ENCODE measurements at places on chromosomes 5 and 9.

DNA sequence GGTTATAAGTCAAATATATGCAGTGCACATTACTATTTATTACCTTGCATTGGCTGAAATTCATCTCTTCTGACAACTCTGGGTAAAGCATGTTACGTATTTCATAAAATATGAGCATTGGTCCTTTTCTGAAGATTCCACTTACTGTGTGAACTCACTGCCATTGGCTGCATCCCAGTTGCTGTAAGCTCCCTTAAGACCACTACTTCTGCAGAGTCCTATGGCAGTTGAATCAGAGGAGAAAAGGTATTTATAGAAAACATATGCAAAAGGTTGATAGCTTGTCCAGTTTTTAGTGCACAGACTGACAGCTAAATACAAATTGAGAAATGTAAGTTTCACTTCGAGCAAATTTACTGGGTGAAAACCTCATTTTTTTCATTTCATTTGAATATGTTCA, 394.6 kb upstream of the ARRDC3 start:
- DNase-seq, result no peak

- no peak for DNase-seq
Observed at GRCh38 chr5:56039985-56040384, 45.2 kb upstream of the IL6ST start.

- DNase-seq, result no peak
Observed at GRCh38 chr5:172031894-172032461, 25.5 kb upstream of the FBXW11 start.

DNA sequence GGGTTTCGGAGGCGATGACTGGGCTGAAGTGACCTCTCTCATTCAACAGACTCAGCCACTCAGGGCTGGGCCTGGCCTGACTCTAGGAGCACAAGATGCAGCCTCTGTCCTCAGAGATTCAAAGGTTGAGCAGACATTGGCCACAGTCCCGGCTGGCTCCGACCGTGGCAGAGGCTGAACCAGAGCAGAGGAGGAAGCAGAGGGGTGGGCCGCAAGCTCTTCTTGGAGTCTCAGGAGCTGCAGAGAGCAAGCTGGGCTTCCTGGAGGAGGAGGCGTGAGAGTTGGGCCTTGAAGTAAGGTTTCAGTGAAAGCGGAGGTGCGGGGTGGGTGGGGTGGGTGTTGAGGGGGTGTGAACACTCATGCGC, 37.6 kb downstream of the ALG2 start:
- DNase-seq, result no peak

DNA sequence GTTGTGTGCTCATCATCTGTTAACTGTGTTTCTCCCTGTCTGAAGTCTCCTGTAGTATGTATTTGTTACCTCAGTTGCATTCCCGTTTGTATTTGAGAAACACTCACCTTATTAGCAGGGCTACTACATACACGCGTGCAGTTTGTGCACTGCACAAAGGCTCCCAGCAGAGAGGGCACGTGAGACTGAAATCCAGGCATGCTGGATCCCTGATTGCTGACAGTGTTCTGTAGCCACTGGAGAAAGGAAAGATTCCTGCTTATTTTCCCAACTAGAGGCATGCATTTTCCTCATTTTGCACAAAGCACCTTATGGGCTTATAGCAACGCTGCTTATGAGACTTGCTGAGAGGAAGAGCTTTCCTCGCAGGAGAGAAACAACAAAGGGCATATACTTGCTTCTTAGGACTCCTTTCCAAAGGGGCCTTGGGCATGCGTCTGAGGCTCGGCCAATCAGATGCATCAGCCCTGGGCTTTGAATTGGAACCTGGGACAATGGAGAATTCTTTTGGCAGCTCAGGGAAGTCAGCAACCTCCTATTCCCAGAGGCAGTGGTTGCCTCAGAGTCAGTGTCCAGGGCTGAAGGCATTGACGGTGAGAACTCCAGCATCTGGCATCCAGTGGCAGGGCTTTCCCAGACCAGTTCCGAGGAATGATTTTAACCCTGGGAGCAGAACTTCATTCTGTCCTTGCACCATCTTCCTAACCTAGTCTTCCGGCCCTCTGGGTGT, 9.9 kb upstream of the MEGF10 start:
- no peak for DNase-seq

DNA sequence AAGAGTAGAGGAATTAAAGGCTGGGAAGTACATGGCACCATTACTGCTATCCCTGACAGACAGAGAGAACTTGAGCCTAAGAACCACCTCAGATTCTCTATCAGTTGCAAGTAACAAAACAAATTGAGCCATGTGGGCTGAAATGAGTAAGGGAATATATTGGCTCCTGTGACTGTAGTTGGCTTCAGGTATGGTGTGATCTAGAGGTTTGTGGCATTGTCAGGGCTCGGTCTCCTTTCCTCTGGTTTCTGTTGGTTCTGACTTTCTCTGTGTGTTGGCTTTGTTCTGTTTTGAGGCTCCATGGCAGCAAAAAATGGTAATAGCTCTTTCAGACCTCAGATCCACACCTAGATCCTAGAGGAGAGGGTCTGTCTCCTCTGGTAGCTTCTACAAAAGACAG, 5.7 kb downstream of the GALNT10 start:
- DNase-seq, result no peak

DNA sequence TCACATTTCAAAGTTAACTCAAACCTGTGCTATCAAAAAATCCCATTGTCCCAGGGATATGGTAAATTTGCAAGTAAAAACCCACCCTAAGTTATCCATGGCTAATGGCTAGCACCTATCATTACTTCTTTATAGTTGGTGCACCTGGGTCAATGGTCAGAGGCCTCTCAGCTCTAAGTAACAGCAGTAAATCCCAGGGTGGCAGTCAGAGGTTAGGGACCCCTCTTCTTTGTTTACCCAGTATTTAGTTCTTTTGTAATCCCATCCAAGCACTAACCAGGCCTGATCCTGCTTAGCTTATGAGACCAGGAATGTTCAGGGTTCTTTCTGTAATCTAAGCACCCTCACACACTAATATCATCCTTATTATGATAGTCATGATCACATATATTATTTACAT, 52.1 kb upstream of the WWC1 start:
- DNase-seq, result no peak

DNA sequence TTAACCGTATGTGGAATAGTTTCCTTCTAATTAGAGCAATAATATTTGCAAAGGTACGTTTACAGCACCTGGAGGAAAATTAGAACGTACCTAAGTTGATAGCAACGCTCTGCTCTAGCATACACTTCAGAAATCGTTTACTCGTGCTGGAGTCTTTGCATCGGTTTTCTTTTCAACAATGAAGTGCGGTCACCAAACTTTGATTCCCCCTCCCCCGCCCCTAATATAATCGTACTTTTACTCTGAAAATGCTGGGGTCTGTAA, 506 bp downstream of the ADAMTS19 start:
- DNase-seq, result no peak
